ENCODE measurements at places on chromosomes 5 and 9. TPM values are rescaled to one million over a fixed set of nuclear protein-coding genes. Genes with fewer than 3 reads are reported as not detected.

- peaks cover 3% of the 10 kb centered on the region for H3K4me1 ChIP-seq
- DNase-seq = no peak
- H3K4me3 ChIP-seq = no peak overlapping the region
- no peaks in the 10 kb centered on the region for H3K27me3 ChIP-seq
- no peaks in the 10 kb centered on the region for H3K36me3 ChIP-seq
- H3K27ac ChIP-seq = no peak overlapping the region
Measured at GRCh38 chr5:54469622-54470021, 14.1 kb downstream of the HSPB3 start.

- H3K27me3 ChIP-seq = no peaks in the 10 kb centered on the region
- no peak overlapping the region for H3K27ac ChIP-seq
- no peak for DNase-seq
- no peak overlapping the region for H3K4me3 ChIP-seq
- H3K36me3 ChIP-seq = no peaks in the 10 kb centered on the region
Measured at GRCh38 chr5:133483406-133484090, 128.8 kb downstream of the FSTL4 start.

ROR2 gene
- not detected for total RNA-seq

GRCh38 chr5:27026801-27027200, 11.6 kb downstream of the CDH9 start:
- DNase-seq = no peak
- no peak overlapping the region for H3K27ac ChIP-seq
- H3K4me3 ChIP-seq = no peak overlapping the region

GRCh38 chr5:181194489-181195248, 10.3 kb downstream of the TRIM7 start:
- DNase-seq = no peak
- peaks cover 9% of the 10 kb centered on the region for H3K27me3 ChIP-seq
- no peak overlapping the region for H3K27ac ChIP-seq
- H3K36me3 ChIP-seq = peaks cover 4% of the 10 kb centered on the region
- H3K4me3 ChIP-seq = no peak overlapping the region
- H3K4me1 ChIP-seq = peaks cover 21% of the 10 kb centered on the region

- no peak for DNase-seq
- no peak overlapping the region for H3K4me3 ChIP-seq
- no peaks in the 10 kb centered on the region for H3K36me3 ChIP-seq
- no peak overlapping the region for H3K27ac ChIP-seq
- no peaks in the 10 kb centered on the region for H3K27me3 ChIP-seq
Measured at GRCh38 chr5:36041537-36041845, 25.2 kb downstream of the UGT3A2 start.

DNA sequence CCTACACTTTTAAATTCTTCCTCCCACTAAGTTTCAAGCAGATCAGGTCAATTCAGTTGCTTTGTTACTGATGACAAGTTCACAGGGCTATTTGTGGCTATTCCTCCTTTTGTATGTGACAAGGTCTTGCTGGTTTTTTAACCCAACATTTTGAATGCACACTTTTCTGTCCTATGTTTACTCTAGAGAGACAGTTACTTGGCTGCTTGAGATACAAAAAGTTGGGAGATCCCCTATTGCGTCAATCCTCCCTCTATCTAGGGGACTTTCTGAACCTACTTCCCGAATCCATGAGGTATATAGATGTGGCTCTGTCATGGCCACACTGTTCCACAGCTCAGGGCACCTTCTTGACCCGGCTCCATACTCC, 386.7 kb downstream of the NTRK2 start:
- no peak overlapping the region for H3K27ac ChIP-seq
- no peaks in the 10 kb centered on the region for H3K36me3 ChIP-seq
- no peak for DNase-seq
- no peaks in the 10 kb centered on the region for H3K4me1 ChIP-seq
- H3K4me3 ChIP-seq = no peak overlapping the region

GRCh38 chr9:80156756-80157472, 585.1 kb downstream of the TLE4 start:
- no peak overlapping the region for H3K4me3 ChIP-seq
- H3K36me3 ChIP-seq = no peaks in the 10 kb centered on the region
- H3K27me3 ChIP-seq = peaks cover 20% of the 10 kb centered on the region
- no peak overlapping the region for H3K27ac ChIP-seq
- H3K4me1 ChIP-seq = no peaks in the 10 kb centered on the region
- DNase-seq = no peak

Measured in activated naive CD8-positive, alpha-beta T cell treated with anti-CD3 and anti-CD28 coated beads for 36 hours (primary cell).